Midbrain (tissue), 1 donor: ENCODE measurements at places on chromosomes 11 and 22.

DNA sequence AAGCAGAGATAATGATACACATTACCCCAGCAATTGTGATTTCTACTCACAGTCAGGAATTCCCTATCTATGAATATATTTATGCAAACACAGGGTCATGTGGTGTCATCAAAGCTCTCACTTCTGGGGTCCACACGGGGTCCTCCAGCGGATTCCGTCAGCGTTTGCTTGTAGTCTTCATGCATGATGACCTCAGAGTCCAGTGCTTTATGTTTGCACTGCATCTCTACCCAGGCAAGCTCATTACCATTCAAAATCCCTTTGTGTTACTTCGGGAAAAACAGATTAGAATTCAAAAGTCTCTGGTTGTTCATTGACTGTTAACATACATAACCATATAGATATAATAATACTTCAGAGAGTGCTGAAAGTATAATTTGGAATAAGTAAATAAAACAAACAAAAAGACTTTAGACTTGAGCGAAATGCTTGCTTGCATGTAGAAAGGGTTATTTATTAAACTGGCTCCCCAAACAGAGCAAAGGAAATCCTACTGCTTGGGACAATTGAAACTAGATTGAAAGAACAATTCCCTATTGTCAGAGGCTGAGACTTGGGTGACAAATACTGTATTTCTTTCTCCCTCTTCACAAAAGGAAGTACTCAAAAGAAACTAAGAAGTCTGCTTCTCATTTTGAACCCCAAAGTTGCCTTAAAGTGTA is 423.1 kb downstream of the ETS1 start:
- no peak for DNase-seq

- DNase-seq = peak; percentile 71
Observed at GRCh38 chr11:2376751-2377451, at the start of gene CD81. Gene CD81 (plus strand): TSS chr11:2377310. CDS start chr11:2377550, 240 bp downstream.

- DNase-seq = no peak
Observed at GRCh38 chr22:44274918-44275630, 37.7 kb downstream of the SHISAL1 start.

DNA sequence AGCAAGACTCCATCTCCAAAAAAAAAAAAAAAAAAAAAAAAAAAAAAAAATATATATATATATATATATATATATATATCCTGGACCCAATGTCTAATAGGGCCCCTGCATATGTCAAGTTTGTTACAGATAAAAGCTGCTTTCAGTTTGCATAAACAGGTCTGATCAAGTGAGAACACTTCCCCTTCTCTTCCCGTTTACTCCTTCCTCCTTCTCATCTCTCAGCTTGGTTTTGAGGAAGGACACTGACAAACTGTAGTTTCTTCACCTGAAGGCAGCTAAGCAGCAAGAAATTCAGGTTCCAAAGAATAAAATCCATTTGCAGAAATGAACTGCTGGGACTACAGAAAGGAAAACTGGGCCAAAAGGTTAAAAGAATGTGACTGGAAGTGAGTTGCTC is 11.7 kb downstream of the THOC5 start:
- DNase-seq = no peak

DNA sequence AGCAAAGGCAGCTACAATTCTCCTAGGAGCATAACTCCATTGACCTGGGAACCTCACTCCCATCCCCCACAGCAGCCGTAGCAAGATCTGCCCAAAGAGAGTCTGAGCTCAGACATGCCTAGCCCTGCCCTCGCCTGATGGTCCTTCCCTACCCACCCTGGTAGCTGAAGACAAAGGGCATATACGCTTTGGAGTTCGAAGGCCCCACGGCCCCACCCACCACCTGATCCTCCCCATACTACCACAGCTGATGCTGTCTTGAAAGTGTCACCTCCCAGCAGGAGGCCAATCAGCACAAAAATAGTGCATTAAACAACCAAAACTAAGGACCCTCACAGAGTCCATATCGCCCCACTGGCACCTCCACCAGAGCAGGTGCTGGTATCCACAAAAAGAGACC is 22.6 kb upstream of the GNAZ start:
- DNase-seq = no peak

GRCh38 chr11:12291313-12291712 is 86.1 kb upstream of the PARVA start:
- no peak for DNase-seq

- no peak for DNase-seq
Observed at GRCh38 chr22:50025993-50026392, 13.4 kb upstream of the IL17REL start.

DNA sequence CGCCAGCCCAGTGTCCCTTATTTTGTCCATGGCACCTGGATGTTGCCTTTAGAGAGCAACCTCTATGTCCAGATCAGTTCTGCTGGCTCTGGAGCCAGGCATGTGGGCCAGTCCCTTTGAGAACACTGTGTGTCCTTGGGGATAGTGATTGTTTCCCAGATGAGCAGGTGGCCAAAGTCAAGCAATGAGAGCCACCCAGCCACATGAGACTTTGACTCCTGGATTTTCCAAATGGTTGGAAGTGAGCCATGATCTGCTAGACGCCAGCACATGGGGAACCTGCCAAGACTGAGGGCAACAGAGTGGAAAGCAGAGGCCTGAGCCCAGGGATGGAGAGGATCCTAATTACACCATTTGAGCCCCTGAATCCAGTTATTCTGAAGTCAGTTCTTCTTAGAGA is 479.8 kb downstream of the OPCML start:
- DNase-seq = no peak
